ENCODE measurements at places on chromosomes 4 and X.

GRCh38 chr4:25809996-25810395 is 52.8 kb downstream of the SEL1L3 start:
- no peak for DNase-seq

DNA sequence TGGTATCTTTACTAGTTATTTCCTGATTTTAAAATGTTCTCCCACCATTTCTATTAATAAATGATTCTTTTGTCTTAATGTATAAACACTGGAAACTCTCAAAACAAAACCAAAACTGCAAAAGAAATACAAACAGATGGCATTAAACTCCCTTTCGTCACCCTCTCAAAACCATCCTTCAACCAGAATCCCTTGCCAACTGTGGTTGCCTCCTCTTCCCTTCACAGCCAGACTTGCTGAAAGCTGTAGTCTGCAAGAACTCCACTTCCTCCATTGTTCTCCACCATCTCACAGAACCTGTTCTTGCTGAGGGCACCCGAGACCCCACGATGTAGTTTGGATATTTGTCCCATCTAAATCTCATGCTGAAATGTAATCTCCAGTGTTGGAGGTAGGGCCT is 96.5 kb downstream of the WWC2 start:
- no peak for DNase-seq

DNA sequence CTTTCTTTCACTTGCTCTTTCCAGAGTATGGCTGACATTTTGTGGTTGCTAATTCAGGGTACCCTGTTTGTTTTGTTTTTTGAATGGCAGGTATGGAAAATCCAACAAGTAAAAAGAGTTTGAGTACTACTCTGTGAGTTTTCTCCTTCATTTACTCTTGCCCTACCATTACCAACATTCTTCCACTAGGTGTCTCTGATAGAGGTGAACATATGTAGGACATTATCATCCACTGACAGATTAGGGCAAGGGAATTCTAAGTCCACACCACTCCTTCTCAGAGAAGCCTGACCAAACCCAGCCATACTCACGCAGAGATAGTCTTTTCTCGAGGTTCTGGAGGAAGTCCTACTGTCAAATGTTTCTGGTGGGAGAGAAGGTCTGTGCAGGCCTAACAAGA is 36.7 kb upstream of the HDAC8 start:
- no peak for DNase-seq

GRCh38 chrX:119757979-119758730 is at the start of gene SOWAHD:
Gene SOWAHD (plus strand): TSS chrX:119758588. CDS start chrX:119758668, 80 bp downstream.
- DNase-seq, result peak; percentile 69

GRCh38 chr4:123786920-123787319 is 390.3 kb downstream of the SPRY1 start:
- DNase-seq, result peak; percentile 46

GRCh38 chr4:107736037-107736436 is 16.0 kb upstream of the PAPSS1 start:
- no peak for DNase-seq

DNA sequence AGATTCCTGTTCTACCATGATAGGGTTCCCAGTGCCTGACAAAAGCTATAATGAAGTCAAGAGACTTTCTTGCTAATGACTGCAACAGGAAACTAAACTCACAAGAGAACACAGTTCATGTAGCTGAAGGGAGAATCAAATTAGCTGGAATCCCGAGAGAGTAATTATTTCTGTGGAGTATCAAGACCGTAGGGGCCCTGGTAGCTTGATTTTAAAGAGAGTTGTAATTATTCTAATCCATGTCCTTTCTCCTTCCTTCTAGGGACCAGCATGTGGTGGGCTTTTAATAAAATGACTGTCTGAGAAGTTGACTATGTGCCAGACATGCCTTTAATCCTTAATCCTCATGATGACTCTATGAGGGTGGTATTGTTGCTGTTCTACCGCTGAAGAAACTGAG is 1.7 kb upstream of the TRPC5OS start:
- DNase-seq, result no peak

- peak; percentile 81 for DNase-seq
Measured at GRCh38 chrX:129540068-129540653, at the start of gene OCRL. Gene OCRL (plus strand): TSS chrX:129540259. CDS start chrX:129540440, 181 bp downstream.

- DNase-seq, result no peak
Measured at GRCh38 chr4:150863456-150863855, 151.6 kb downstream of the LRBA start.

- DNase-seq, result peak; percentile 55
Measured at GRCh38 chr4:8330821-8331574, 61.4 kb downstream of the HTRA3 start.

DNA sequence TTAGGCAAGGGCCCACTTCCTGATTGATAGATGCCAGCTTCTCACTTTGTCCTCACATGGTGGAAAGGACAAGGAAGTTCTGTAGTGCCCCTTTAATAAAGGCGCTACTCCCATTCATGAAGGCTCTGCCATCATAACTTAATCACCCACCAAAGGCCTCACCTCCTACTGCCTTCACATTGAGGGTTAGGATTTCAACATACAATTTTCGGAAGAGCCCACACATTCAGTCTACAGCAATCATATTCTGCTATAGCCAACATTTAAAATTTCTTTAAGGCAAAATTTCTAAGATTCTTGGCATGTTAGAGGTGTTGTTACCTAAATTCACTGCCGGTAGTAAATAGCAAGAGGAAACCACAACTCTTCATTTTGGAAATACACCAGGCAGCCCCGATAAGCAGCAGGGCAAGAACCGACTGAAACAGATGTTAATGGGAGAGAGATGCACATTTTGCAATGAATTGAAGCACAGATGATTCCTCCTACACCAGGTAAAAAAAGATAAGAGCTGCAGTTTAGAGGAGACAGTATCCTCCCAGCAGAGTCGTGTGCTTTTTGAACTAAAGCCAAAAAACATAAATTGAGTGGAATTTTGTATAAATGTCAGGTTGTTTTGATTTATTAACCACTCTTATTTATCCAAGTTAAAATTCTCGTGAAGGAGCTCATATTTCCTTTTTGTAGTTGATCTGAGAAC is 594.9 kb downstream of the KCTD8 start:
- DNase-seq, result no peak

DNA sequence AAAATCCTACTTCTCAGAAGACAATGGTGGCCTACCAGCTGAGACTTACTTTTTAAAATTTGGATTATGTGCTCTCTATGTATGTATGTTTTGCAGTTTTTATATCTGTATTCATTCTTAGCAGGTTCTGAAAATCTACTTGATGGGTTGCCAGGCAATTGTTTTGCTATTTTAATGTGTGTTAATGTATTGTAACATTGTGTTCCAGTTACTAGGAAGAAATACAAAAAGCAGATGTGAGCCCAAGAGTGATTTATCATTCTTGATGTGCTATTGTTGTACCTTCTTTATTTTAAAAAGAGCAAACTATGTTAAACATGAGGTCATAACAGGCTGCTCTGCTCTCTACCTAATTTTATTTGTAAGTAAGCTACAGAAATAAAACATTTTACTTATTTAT is 81.9 kb downstream of the REPS2 start:
- no peak for DNase-seq

- peak; percentile 79 for DNase-seq
Measured at GRCh38 chr4:7960790-7961655, 21.4 kb upstream of the AFAP1 start.

DNA sequence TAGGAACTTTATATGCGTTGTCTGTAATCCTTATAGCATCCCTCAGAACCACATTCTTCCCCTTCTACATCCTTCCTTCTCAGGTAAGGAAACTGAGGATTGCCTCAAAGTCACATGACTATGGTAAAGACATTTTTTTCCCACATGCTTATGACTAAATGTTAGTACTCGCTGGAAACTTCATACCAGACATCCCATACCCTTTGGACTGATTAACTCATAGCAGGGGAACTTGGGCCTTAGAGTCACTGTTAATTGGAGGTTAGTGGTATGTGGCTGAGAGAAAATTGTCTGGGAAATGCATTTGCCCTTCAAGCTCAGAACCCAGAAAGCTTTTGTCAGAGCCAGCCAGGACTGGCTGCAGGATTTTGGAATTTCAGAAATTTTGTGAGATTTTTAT is 155.0 kb downstream of the RELL1 start:
- DNase-seq, result no peak

DNA sequence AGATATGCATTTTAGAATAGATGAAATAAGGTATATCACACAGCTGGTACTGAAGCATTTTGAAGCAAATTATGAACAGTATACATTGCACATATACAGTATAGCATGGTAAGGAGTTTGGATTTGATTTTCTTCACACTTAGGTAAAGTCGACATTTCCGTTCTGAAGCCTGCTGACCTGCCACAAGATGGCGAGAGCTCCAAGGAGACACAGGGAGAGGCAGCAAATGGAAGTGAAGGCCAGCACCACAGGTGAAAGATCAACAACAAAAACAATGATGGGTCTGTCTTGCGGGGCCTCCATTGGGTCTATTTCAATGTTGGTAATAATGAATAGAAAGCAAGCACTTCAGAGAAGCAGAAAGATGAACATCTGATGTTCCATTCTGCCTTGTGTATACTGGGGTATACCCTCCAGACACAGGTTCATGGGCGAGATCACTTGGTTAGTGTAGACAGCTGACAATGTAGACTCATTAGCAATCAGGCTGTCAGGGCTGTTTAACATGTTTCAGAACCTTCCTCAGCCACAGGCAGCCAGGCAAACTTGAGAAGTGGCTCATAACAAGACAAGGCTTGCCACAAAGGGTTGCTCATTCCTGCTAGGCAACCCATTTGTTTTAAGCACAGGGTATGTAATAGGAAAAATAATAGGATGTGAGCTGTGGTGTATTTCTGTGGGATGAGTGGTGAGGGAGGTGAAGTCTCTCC is 21.4 kb upstream of the NOX1 start:
- DNase-seq, result no peak

GRCh38 chrX:74280759-74281158 is 23.2 kb upstream of the ZCCHC13 start:
- no peak for DNase-seq

DNA sequence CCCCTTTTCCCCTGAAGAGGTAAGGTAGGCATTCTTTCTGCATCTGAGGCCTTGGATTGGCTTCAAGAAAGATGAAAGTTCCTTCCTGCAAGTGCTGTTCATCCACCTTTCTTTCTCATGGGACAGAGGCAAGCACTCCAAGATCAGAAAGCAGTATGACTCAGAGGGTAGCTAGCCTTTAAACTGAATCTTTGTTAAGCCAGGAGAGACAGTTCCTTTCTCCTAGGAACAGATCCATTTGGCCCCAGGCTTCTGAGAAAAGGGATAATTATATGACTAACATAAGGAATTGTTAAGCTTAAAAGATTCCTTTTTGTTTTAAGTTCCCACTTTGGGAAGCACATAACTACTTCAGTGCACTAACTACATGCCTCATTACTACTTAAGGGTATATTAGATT is 192.0 kb downstream of the PPP3CA start:
- no peak for DNase-seq

DNA sequence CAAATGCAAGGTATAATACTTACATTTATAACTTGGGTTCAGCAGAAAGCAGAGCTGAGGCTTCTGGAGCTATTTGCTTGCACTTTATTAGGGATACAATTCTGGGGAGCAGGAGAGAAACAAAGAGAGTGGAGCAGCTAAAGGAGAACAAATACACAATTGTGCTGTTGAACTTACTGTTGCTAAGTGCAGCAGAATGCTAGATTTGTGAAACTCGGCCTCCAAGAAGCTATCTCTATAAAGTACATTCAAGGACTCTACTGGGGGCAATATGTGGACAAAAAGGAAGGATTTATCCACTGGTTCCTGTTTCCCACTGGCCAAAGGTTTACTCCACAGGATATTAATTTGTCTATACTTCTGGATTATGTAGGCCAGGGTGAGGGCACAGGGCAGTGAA is 86.8 kb downstream of the PPP1R2C start:
- no peak for DNase-seq

DNA sequence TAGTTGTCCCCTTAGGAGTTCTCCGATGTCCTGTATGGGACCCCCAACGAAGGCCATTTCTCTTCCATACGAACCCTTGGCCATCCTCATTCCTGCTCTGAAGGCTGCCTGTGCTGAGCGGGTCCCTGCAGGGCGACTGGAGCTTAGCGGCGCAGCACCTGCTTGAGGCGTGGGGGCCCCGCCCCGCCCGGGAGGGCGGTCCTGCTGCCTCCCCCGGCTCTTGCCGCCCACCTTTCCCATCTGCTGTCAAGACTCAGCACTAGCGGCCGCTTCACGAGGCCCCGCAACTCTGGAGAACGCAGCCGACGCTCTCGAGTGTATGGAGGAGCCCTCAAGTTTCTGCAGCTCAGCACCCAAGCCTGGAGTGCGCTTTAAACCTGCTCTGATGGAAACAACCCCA is 197.7 kb downstream of the TRIML1 start:
- DNase-seq, result no peak

GRCh38 chr4:142844782-142845181 is 1.3 kb downstream of the INPP4B start:
- DNase-seq, result no peak
